B cell (primary cell): ENCODE measurements at places on chromosomes 7 and 10. TPM values are rescaled to one million over a fixed set of nuclear protein-coding genes. Genes with fewer than 3 reads are reported as not detected.

- DNase-seq: no peak
These were observed 51.3 kb downstream of the CLEC2L start for GRCh38 chr7:139574618-139575337.

DNA sequence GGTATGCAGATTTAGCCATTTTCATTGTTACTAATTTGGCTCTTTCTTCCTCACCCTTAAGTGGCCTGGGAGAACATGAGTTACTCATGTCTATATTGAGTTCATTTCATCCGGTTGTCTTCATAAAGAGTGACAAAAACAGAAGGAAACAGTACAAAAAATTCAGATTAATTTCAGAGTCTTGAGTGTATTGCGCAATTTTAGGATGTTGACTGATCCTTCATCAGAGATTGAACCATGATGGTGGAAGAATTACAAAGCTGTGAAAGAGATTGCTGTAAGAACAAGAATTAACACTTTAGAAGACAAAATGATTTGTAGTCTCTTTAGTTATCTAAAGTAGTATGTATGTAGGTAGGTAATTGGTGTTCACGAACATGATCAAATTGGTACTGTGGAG is 194.0 kb upstream of the PPP1R3A start:
- DNase-seq: no peak

The HECW1 gene
- total RNA-seq: not detected in 2 replicates

DNA sequence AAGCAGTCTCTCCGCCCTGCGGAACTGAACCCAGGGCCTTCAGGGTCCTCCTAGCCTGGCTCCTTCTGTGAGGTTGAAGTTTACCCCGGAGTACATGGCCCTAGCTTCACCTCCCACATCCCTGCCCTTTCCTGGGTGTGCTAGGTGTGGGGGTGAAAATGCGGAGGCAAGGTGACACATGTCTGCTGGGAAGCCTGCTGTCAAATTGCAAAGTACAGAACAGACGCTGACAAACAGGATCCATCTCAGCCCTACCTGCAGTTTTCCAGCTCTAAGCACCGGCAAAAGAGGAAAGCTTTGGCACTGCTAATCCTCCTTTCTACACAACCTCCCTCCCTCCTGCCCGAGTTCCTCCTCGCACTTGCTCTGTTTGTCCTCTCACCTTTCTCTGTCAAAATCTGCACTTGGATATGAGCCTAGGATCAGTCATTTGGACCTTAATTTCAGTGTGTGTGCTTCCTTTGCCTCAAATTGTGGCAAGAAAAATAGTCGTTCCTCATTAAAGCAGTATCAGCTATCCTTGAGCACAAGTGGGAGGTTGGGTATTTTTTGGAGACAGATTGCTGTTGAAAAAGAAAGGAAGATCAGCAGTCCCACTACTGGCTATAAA is 14.4 kb upstream of the GPR15LG start:
- no peak for DNase-seq
